ENCODE measurements at places on chromosomes 6 and 20. TPM values are rescaled to one million over a fixed set of nuclear protein-coding genes. Genes with fewer than 3 reads are reported as not detected.

DNA sequence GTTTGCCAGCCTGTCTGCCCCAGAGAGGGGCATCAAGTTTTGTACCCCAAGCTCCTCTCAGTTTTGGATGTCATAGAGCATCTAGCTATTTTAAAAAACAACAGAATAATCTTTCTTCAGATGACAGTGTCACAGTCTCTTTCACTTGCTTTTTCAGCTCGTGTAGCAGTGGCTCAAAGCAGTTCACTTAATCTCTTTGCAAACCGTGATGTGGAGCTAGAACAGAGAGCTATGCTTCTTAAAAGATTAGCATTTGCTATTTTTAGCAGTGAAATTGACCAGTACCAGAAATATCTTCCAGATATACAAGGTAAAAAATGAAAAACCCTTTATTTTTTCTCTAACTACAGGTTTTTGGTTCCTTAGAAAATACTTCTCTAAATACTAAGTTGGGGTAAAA, 37.3 kb downstream of the PGM3 start:
- DNase-seq, result no peak
- peaks cover 7% of the 10 kb centered on the region for H3K36me3 ChIP-seq
- H3K4me3 ChIP-seq, result no peak overlapping the region
- no peaks in the 10 kb centered on the region for H3K4me1 ChIP-seq
- H3K27ac ChIP-seq, result no peak overlapping the region

- no peak overlapping the region for H3K4me3 ChIP-seq
- H3K27me3 ChIP-seq, result no peaks in the 10 kb centered on the region
- no peak for DNase-seq
- no peak overlapping the region for H3K27ac ChIP-seq
- H3K36me3 ChIP-seq, result no peaks in the 10 kb centered on the region
Observed at GRCh38 chr6:14511061-14511586, 393.6 kb downstream of the CD83 start.

DNA sequence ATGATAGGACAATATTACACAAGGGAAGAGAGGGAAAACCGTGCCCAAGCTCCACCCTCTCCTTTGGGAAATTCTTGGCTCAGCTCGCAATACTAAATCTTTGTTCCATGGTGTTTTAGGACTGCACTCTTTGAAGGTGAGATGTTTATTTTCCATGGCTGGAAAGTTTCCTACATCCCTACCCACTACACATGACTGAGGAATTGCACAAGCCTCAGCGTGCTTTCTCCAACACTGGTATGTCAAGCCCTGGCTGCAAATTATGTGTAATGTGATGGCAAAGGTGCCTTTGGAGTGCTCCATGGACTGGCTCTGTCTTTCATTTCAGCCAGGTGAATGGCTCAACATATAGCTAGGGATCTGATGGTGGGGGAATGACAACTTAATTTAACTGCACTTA, 134.3 kb downstream of the ISM1 start:
- no peak overlapping the region for H3K27ac ChIP-seq
- no peaks in the 10 kb centered on the region for H3K27me3 ChIP-seq
- H3K4me1 ChIP-seq, result no peaks in the 10 kb centered on the region
- no peak for DNase-seq
- H3K4me3 ChIP-seq, result no peak overlapping the region
- H3K36me3 ChIP-seq, result no peaks in the 10 kb centered on the region

DNA sequence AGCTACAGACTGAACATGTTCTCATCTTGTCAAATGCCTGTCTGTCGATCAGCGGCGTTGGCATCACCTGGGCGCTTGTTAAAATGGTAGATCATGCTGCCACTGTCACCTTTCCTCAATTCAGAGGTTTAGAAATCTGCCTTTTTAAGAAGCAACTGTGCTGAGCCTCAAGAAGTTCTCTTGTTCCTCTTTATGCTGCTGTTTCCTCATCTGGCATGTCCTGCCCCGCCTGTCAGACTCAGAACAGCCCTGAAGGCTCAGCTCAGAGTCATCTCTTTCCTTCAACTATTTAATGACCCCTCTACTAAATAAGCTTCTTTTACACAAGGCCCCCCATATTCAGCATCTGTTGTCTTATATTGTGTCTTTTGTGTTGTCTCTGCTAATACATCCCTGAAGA, 368.2 kb downstream of the EPM2A start:
- H3K27ac ChIP-seq, result no peak overlapping the region
- H3K4me3 ChIP-seq, result no peak overlapping the region
- H3K27me3 ChIP-seq, result no peaks in the 10 kb centered on the region
- no peaks in the 10 kb centered on the region for H3K36me3 ChIP-seq
- no peak for DNase-seq
- H3K4me1 ChIP-seq, result no peaks in the 10 kb centered on the region

Gene UQCC2
- total RNA-seq, result 86.9 TPM
